Suppressor macrophage treated with lipopolysaccharide for 1 hour (primary cell): ENCODE measurements at places on chromosomes 4 and X.

DNA sequence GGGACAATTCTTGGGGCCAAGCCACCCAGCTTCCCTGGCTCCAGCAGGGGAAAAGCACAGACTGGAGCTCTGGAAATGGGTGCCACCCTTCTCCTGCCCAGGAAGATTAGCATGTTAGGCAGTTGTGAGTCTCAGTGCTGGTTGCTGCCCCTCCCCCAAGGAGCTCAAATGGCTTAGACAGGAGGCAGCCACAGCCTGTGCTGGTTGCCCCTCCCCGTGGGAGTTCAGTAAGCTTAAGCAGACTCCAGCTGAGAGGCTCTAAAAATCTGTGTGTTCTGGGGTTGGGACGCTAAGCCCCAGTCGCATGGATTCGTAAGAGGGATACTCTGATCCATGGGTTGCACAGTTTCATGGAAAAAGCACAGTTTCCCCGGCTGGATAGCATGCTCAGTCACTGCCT lies 92.7 kb upstream of the NDST3 start:
- no peak for DNase-seq

- DNase-seq, result no peak
These were observed 82.4 kb upstream of the TMEM150C start for GRCh38 chr4:82643994-82644733.

- no peak for DNase-seq
These were observed 23.9 kb downstream of the C4orf54 start for GRCh38 chr4:99633772-99634171.

DNA sequence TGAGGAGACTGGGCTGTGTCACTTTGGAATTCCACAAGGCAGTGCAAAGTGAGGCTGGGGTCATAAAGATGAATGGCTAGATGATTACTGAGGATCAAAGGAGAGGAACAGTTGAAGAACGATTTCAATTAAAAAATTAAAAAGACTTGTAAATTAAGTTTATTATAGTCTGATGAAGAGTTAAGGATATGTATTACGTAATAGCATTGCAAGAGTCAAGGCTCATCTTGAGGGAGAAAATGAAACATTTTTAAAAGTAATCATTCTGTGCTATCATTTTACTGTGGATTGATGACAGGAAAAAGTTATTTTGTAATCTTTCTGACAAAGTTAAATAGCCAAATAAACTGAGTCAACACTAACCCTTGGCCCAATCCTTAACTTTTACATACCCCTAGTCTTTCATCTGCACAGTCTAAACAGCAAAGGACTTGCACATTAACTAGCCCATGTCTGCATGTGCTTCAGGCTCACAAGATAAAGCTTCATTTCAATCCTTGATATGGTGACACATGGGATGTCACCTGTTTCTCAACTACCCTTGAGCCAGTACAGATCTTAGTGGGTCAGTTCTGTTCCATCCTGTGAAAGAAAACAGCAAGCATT lies 465.5 kb upstream of the CTSO start:
- no peak for DNase-seq

- no peak for DNase-seq
These were observed 21.6 kb downstream of the OPHN1 start for GRCh38 chrX:68411729-68412128.

GRCh38 chr4:120454788-120455187 lies 388.1 kb upstream of the MAD2L1 start:
- DNase-seq, result no peak

DNA sequence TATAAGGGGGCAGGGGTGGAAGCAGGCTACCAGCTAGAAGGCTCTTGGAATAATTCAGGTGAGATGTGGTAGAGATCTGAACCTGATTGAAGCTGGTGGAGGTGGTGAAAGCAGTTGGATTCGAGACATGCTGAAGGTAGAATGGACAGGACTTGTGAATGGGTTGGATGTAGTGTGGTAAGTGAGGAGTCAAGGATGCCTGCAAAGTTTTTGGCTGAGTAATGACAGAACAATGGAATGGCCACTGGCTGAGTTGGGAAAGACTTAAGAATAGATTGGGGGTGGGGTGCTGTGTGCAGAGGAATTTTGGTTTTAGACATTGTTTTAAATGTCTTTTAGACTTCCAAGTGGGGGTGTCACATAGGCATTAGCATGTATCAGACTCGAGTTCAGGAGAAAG lies 33.5 kb downstream of the HPF1 start:
- no peak for DNase-seq

DNA sequence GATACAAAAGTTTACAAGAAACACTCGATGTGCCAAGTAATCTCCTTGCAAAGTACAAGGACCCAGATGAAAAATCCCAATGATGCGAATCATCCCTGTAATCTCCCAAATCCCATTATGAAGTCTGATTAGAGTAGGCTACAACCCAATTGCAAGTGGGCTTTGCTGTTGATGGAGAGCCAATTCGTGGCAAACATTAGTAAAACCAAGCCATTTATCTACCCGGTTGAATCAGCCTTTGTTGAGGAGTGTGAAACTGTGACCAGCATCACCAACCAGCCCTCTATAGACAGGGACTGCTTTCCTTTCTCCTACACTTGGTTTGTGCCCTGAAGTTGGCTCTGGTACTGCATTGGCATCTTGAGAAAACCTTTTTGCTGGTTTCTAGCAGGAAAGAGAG lies 1.2 kb upstream of the PRPS2 start:
- DNase-seq, result no peak

DNA sequence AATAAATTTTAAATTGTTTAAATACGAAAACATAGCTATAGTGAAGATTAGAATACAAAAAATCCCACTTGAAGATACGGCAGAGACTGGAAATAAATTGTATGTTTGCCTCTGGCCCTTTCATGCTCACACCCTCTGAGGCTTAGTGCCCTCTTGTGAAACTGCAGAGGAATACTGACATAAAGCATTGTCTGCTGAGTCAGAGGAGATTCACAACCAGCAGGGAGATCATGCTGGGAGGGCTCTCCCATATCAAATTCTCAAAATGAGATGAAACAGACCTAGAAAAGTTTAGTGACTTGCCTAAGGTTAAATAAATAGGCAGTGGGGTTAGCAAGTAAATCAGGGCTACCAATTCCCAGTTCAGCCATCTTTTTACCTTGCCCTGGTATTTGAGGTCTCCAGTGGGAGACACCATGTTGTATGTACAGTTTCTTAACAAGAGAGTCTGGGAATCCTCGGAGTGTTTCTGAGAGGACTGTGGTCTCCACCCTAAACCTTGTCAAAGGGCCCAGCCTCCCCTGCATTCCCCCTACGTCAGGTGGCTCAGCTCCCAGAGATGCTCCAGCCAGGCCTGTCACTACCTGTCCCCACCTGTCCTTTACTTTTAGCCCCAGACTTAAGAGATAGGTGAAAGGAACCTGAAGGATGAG lies 581.4 kb upstream of the DIPK2B start:
- peak; percentile 53 for DNase-seq
